Left renal pelvis (tissue), 4 donors: ENCODE measurements at places on chromosomes 5 and 9. TPM values are rescaled to one million over a fixed set of nuclear protein-coding genes. Genes with fewer than 3 reads are reported as not detected.
A peak's percentile ranks its signal among the peaks of the same experiment; 100 is the strongest.

Gene TMEM174
- polyA plus RNA-seq = 22.5 TPM

DNA sequence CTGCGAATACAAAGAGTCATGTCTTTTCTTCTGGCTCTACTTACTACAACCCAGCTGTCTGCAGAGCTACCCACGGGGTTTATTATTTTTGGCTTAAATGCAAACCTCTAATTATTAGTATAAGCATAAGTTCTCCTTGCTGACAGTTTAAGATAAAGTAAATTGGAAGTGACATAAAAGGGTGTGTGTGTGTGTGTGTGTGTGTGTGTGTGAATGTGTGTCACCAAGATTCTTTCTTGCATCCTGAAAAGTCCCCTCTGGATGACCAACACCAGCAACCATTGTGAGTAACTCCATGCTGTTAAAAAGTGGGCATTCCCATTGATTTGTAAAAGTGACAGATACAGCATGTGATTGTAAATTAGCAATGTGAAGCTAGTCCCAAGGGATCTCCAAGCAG, 803.8 kb upstream of the ZNF608 start:
- peak; percentile 29 for DNase-seq

DNA sequence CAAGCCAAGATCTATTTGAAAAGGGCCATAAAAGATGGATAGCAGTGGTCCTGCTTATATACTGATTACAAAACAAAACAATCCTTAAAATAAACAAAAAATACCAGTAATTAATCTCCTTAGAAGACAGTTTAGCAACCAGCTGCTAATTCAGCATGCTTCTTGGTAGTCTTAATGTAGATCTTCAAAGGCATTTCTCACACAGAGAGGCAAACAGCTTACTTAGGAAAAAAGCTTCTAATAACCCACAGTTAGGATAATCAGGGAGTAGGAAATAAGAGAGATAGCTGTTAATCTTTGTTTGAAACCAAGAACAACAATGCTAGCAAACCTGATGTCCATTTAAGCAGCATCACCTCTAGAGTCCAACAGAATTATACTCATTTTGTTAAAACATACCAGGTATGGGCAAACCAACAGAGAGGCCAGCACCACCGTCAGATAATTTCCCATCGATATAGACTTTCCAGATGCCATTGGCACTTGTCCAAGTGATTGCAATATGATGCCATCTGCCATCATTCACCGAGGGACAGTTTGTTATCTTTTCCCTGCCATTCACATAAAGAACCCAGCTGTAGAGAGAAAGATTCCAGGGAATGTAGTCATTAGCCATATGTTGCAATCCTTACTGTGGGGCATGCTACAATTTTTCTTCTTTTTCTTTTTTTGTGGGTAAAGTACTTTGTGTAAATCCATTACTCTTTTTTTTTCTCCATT, 105.6 kb upstream of the TXNDC8 start:
- no peak for DNase-seq

DNA sequence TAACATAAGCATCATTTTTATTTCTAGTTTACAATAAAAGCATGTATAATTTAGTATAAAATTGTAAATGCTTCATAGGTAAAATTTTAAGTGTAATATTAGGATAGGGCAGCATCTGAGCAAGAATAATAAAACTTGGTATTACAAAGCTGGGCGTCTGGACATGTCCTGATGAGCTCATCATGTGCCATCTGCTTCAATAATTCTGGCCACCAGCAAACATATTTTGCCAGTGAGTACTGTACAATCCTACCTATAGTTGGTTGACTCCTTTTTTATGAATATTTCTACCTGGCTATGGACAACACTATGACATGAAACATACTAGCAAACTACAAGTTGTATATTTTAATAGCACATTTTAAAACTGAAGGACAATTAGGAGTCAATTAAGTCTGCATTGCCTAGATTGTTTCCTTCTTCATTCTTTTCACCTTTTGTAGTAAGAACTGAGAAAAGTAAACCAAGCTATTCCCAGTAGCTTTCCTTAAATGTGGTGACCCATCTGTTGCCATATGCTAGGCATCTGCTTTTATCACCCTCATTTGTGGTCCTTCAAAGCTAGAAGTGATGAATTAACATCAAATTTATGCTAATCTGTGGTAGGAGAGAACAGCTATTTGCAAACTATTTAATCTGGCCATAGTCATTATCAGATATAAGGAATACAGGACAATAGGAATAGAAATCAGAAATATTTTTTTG, 23.4 kb downstream of the LURAP1L start:
- DNase-seq = no peak

- DNase-seq = no peak
Observed at GRCh38 chr5:87195616-87196015, 72.1 kb upstream of the RASA1 start.

- no peak for DNase-seq
Observed at GRCh38 chr9:109349421-109349846, 28.6 kb upstream of the EPB41L4B start.

- DNase-seq = no peak
Observed at GRCh38 chr9:88322906-88323566, 65.2 kb upstream of the SPIN1 start.

GRCh38 chr9:97900738-97901565, 21.3 kb downstream of the TRMO start:
- no peak for DNase-seq
